Coronary artery (tissue), 2 donors: ENCODE measurements at places on chromosomes 11 and 22.

DNA sequence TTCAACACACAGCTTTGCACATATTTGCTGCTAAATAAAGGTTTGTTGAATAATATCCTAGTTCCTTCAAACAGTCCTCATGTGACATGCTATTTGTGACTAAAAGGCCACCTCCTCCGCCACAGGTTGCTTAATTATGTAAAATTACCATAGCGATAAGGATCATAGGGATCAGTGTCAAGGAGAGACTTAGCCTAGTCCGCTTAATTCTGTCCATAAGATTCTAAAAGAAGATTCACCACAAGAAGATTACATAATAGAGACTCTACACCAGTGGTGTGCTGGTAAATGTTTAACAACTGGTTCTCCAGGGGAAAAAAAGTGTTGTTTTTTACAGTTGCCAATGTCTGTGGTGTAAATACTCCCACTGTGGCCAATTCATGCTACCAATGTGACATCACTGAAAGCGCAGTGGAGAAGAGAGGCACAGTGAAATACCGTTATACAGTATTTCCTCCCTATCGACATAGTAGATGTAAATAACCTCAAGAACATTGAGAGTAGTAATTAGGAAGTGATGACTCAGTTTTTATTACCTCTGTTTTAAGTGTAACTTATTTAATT is 4.2 kb upstream of the CHRDL2 start:
- DNase-seq: no peak

- no peak for DNase-seq
These were observed 2.0 kb downstream of the BACE1 start for GRCh38 chr11:117313828-117314768.

GRCh38 chr11:69089258-69089657 is 40.5 kb downstream of the TPCN2 start:
- no peak for DNase-seq

- no peak for DNase-seq
These were observed 42.5 kb downstream of the SBF1 start for GRCh38 chr22:50432131-50432876.

DNA sequence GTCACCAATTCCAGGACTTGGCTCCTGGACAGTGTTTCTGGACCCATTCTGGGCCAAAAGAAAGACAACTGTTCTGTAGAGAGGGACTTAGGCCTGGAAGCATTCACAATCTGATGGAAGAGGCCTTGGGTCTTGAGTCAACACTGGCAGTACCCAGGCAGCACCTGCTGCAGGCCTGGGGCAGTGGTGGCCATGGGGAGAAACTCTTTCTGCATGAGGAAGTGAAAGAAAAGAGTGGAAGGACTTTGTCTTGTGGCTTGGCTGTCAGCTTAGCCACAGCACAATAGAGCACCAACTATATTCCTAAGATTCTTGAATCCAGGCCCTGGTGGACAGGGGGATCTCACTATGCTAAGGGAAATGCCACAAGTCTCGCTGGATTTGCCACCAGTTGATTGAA is 70.6 kb downstream of the CTSC start:
- no peak for DNase-seq

GRCh38 chr11:75968021-75968625 is 153.1 kb downstream of the UVRAG start:
- no peak for DNase-seq

DNA sequence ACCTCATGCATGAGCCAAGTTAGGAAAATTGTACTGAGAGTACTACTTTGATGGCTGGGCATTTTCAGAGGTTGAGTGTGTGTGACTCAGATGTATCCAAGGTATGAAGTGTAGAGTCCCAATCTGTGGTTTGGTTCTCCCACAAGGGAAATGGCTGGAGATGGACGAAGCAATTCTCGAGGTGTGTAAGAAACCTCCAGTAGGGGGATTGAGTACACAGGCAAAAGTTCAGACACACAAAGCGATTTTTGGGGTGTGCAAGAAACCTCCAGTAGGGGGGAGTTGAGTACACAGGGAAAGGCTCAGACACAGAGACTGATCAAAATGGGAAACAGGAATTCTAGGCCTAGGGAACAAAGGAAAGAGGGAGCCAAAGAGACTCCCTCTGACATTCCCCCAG is 1536.3 kb downstream of the FAM181B start:
- DNase-seq: no peak

DNA sequence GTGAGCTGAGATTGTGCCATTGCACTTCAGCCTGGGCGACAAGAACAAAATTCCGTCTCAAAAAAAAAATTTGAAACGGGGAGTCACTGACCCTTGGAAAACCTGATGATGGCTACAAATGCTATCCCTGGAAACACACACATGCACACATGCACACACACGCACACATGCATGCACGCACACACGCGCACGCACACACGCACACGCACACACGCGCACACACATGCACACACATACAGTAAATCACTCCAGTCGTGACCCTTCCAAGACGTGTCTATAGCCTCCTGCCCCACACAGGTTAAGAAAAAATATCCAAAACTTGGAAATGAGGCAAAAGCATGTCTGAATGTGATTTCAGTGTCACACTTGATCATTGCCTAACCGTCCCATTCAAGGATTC is 6.7 kb upstream of the CPT1A start:
- DNase-seq: no peak
